Esophagus squamous epithelium (tissue), 5 donors: ENCODE measurements at places on chromosomes 11 and 22.

DNA sequence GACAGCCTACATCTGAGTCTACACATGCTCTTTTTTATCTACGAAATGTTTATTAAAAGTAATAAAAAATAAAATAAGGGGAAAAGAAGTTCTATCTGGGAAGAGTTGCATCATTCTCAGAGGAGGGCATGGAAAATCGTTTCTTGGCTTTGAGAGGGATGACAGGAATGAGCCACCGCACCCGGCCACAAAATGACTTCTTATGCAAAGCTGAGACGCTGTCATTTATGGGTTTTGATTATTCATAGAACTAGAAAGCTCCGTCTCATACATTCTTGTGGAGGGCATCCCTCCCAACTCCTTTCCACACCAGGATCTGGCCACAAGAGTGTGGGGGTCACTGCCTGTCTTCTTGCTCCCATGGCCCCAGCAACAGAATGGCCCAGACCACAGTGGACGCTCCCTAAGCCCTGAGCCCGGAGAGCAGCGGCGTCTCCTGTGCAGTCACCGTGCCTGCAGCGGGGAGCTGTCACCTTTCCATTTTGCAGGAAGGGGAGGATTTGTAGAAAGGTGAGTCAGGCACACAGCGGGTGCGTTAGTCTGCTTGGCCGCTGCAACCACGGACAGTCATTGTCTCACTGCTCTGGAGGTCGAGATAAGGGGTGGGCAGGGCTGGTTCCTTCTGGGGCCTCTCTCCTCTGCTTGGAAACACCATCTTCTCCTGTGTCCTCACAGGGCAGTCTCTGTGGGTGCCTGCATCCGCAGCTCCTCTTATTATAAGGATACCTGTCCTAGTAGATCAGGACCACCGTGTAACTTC lies 1388.7 kb downstream of the BRD1 start:
- DNase-seq = no peak

DNA sequence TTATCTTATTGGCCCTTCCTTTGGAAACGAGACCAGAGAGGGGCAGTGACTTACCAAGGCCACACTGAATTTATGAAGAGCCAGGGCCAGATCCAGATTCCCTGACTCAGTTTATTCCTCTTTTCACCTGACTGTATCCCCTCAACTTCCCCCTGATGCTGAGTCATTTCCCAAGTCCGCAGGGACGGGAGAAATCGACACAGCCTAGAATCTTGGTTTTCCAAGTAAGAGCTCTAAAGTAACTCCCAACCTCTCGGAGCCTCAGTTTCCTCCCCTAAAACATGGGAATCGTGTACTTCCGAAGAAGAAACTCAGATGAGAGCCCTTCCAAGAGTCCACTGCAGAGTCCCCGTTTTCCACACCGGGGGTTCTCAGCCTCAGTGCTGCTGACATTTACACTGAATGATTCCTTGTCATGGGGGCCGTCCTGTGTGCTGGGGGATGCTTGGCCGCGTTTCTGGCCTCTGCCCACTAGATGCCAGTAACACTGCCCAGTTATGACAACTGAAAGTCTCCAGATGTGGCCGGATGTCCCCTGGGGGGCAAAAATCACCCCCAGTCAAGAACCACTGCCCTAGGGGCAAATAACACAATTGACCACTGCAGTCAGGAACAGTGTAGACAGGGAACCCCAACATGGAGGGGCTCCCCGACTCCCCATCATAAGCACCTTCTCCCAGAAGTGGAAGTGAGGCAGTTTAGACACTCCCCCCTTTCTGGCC lies 11.2 kb downstream of the MPST start:
- DNase-seq = no peak

DNA sequence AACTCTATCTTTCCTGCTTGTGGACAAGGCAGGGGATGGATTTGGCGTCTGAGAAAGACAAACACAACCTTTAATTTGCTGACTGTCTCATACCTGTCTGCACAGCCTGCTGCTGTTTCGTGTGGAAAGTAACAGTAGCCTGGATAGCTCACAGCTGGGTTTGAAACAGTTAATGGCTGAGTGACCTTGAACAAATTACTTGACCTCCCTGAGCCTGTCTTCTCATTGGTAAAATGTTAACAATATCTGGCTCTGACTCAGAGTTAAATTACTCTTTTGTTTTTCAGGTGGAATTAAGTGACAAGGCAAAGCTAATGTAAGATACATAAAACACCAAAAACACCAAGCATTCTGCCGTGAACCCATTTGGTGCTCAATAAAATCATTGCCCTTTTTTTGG lies 41.1 kb upstream of the ADA2 start:
- no peak for DNase-seq

GRCh38 chr11:79264284-79264683 lies 176.5 kb downstream of the TENM4 start:
- DNase-seq = no peak

DNA sequence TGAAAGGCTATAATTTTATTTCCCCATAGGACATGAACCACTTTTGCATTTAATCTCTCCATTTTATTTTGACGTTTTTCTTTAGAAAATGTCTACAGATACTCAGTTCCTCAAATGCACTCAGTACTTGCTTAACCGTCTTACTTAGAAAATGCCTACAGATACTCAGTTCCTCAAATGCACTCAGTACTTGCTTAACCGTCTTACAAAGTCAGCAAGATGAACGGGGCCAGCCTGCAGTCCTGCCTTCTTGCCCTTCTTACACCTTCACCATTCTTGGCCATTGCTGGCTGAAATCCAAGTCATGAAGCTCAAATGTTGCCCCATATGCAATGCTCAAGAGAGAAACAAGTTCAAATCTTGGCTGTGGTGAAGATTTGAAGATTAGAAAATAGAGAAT lies 34.1 kb downstream of the CSNK2A3 start:
- no peak for DNase-seq

DNA sequence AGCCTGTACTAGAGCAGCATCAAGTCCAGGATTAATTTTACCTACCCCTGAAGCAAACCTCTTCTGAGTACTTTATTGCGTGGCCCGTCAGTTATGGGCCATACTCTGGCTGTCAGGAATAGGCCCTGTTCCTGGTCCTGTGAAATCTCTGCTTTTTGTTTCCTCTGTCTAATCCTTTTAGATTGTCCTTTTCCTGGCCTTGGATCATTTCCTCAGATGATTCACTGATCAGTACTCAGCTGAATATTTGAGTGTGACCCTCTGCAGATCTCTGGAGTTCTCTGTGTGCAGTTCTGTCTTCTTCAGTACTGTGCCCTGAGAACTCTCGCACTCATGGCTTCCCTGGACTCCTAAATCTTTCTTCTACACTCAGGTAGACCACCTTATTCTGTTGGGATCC lies 123.5 kb downstream of the UVRAG start:
- no peak for DNase-seq

GRCh38 chr22:33838644-33839043 lies 81.6 kb downstream of the LARGE1 start:
- DNase-seq = no peak

GRCh38 chr11:119055901-119056300 lies 1.1 kb downstream of the HYOU1 start:
- DNase-seq = no peak

GRCh38 chr22:40404251-40405177 lies 34.1 kb downstream of the SGSM3 start:
- no peak for DNase-seq

DNA sequence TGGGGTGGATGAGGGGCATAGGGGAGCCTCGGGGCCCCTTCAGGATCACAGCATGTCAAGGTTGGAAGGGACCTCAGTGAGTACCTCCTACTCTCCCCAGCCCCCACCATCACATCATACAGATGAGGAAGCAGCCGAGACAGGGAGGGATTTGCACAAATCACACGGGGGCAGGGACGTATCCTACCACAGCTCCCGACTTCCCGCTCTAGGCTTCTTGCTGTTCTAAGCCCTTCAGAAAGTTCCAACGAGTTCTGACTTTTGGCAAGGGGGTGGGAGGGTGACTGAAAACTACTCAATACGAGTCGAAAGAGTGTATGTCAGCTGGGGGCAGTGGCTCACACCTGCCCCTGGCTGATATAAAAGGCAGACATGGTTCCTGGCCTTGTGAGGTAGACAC lies 4.7 kb upstream of the RAD9A start:
- no peak for DNase-seq

GRCh38 chr11:115421992-115422689 lies 82.1 kb downstream of the CADM1 start:
- DNase-seq = no peak

DNA sequence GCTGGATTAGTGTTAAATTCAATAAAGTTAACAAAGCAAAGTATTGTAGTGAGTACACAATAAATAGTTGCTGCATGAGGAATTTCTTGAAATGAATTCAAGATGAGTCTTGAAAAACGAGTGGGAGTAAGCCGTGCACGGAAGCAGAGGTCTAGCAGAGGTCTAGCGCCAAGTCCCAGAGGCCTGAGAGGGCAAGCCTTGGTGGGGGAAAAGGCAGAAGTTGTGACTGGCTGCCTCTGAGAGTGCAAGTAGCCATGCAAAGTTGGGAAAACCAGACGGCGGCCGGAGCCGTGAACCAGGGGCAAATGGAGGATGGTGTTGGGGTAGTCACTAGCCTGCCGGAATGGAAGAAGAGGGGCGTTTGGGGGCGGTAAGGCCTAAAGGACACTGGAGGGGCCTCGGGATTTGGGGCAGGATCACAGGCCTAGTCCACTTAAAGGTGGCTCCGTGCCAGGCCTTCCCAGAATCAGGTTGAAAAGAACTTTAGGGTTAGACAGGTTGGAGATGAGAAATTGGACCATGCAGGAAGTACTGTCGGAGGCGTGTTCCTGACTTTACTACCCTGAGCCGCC lies 379 bp upstream of the SLC3A2 start:
- no peak for DNase-seq

DNA sequence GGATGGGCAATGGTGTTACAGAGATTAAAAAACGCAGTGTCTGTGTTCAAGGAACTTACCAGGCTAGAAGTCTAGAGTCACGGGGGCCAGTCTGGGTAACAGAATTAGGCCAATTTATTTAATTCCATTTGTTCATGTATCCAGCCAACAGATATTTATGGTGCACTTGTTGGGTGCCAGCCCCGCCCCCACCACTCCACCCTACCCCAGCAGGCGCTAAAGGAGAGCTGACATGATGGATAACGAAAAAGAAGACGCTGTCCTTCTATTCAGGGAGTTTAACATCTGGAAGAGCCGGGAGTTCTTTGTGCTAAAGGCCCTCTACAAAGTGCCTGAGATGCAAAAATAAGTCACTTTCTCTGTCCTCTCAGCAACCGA lies 1.1 kb upstream of the BMAL1 start:
- no peak for DNase-seq

DNA sequence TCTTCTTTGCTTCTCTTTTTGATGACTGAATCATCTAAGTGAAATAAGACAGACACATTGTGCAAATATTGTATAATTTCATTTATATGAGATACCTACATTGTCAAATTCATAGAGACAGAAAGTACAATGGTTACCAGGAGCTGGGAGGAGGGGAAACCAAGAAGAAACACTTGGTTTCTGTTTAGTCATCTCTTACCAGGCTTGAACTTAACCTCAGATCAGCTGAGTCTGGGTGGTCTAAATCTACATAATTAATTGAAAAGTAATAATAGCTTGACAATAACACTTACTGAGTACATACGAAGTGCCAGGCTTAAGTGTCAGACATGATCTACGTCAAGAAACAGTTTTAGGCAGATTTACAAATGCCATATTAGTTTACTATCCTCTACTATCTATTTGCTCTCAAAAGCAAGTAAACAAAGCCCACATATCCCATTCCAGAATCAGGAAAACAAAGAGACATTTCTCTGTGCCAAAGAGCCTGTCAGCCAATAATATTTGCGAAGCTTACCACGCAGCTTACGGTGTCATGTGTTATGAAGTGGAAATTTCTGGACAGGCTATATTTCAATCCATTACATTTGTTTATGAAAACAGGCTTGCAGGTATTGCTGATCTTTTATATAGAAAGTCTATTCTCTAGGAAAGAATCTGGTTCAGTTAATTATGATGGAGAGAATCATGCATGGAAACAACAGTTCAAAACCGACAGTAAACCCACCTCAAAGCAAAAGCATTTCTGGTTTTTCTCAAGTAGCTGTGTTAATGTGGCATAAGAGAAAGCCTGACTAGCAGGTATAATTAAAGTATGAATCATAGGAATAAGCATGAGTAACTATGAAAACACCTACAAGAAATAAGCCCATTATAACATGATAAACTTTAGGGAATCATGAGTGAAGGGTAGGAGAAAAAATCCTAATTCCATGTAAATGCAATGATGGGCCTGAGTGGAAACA lies 2.7 kb upstream of the ARHGAP42 start:
- no peak for DNase-seq

- DNase-seq = no peak
These were observed 74.1 kb upstream of the B3GAT1 start for GRCh38 chr11:134486106-134486505.

- DNase-seq = no peak
These were observed 8.5 kb downstream of the P2RY6 start for GRCh38 chr11:73280626-73281025.

DNA sequence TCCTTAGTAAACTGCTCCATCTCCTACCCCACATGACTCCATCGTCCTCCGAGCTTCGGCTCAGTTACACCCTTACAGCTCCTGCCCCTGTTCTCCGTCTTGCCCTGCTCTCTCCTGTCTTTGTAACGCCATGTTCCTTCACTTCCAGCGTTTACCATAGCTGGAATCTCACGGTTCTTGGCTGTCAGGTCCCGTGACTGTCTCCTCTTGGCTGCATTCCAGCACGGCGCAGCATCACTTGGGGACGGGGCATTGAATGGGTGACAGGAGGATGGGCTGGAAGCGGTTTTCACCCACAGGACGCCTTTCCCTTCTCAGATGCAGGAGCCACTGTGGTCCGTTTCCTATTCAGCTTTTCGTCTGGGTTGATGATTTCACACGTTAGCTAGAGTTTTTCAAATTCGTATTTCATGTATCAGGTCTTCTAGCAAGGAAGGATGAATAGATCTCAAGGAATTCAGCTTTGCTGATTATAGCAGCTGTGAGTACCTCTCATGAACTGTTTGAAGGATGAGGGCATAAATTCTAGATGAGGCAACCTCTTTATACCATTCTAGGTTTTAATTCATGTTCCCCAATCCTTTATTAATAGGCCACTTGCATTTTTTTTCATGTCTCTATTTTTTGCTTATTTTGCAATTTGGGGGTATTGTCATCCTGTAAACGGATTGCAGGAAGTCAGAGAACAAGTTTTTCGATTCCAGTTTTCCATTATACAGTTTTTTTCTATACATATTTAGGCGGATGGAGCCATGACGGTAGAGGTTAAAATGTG lies 29.1 kb downstream of the ZBED4 start:
- DNase-seq = no peak

GRCh38 chr22:27915986-27916385 lies 3.1 kb downstream of the PITPNB start:
- no peak for DNase-seq

- no peak for DNase-seq
These were observed 179.2 kb upstream of the ARHGAP20 start for GRCh38 chr11:110891411-110891810.

DNA sequence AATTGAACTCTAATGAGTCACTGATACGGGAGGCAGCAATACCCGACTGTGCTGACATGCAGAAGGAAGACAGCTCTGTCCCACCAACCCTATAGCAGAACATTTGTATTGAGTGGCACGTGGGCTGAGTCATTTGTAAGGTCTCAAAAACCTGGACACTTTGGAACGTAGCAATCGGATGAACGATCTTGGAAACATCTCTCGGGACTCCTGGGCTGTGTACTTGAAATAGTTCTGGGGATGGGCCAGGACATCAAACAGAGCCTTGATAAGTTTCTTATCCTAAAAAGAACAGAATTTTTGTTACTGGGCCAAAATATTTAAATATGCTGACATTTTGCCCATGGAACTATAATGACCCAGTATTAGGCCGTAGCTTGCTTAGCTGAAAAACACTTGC lies 17.1 kb upstream of the NRIP3 start:
- DNase-seq = no peak
